Stimulated activated CD4-positive, alpha-beta T cell treated with anti-CD3 and anti-CD28 coated beads, Interleukin-1b, Interleukin-23, amount 100 ng/mL, for 1 hour (primary cell): ENCODE measurements at places on chromosomes 3 and 15.

DNA sequence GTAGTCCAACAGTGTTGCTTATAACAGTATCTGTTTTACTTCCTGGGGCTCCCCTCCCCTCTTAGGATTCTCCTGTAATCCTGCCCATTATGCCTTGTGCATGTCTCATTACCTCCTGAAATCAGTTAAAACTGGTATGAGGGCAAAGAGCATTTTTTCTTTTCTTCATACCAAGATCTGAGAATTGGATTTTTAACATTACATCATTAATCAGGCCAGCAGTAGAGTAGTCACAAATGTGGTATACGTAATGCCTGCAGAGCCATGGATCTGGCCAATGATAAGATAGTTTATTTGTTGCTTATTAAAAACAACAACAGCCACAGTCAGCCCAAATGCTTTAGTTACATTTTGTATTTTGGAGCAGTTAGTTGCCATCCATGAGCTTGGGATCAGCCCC lies 23.2 kb downstream of the ARID3B start:
- DNase-seq = no peak

GRCh38 chr3:155658671-155659261 lies 86.1 kb downstream of the PLCH1 start:
- DNase-seq = no peak

- no peak for DNase-seq
Observed at GRCh38 chr3:151962912-151963311, 89.5 kb downstream of the SUCNR1 start.

DNA sequence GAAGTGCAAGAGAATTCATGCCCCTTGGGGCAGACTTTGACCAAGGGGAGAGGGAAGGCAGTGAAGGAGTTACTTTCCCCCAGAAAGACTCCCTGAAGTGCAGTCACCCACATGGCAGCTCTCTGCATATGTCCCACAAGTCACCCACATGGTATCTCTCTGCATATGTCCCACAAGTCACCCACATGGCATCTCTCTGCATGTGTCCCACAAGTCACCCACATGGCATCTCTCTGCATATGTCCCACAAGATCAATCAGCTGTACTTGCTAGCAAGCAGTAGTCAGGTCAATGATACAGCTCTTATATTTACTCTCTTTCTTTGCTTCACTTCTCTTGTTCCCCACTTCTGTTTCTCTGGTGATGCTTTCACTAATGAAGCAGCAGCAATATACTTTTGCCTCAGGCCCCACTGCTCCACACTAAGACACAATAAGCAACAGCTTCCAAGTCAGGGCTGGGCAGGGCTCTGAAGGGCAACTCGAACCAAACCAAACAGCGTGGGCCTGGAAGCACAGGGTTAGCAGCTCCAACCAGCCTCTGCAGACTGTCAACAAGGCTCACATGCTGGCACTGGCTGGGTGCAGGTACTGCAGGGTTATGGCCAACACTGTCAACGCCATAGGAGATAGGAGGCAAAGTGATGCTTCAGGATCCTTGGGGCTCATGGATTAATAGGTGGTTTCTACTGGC lies 46.7 kb downstream of the THBS1 start:
- DNase-seq = no peak

- DNase-seq = no peak
Observed at GRCh38 chr15:73712107-73712506, 27.9 kb downstream of the CD276 start.

DNA sequence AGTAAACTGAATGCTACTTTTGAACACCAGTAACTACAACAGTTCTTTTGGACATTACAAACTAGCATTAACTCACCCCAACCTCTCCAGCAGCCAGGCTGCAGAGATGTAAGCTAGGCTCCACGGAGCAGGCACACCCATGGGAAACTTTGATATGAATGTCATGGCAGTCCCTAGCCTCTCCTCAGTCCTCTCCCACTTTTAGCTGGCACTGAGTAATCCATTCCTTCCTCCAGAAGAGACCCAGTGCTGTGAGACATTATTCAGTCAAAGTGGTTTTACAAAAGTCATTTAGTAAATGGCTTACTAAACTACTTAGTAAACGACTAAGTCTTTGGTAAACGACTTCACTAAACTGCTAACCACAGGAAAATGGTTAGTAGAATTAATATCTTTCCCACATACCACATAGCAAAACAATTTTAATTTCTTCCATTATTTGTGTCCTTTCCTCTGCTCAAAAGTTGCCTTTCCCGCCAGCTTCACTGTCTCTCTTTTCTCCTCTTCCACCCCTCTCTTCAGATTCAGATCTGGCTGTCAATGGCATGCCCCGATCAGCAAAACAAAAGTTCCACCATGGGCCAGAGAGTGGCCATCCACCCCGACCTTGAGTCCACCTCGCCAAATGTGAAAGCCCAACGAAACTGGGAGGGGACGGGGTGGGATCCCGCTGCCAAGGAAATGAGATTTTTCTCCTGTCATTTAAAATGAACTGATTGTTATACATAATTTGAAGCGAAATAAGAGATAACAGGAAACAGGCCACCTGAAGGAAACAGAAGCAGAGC lies 67.5 kb upstream of the TJP1 start:
- no peak for DNase-seq

- DNase-seq = no peak
Observed at GRCh38 chr3:94349310-94349878, 286.5 kb downstream of the NSUN3 start.

GRCh38 chr3:60192297-60193114 lies 1058.7 kb downstream of the FHIT start:
- DNase-seq = no peak

GRCh38 chr3:72186400-72186855 lies 401.5 kb upstream of the PROK2 start:
- no peak for DNase-seq

DNA sequence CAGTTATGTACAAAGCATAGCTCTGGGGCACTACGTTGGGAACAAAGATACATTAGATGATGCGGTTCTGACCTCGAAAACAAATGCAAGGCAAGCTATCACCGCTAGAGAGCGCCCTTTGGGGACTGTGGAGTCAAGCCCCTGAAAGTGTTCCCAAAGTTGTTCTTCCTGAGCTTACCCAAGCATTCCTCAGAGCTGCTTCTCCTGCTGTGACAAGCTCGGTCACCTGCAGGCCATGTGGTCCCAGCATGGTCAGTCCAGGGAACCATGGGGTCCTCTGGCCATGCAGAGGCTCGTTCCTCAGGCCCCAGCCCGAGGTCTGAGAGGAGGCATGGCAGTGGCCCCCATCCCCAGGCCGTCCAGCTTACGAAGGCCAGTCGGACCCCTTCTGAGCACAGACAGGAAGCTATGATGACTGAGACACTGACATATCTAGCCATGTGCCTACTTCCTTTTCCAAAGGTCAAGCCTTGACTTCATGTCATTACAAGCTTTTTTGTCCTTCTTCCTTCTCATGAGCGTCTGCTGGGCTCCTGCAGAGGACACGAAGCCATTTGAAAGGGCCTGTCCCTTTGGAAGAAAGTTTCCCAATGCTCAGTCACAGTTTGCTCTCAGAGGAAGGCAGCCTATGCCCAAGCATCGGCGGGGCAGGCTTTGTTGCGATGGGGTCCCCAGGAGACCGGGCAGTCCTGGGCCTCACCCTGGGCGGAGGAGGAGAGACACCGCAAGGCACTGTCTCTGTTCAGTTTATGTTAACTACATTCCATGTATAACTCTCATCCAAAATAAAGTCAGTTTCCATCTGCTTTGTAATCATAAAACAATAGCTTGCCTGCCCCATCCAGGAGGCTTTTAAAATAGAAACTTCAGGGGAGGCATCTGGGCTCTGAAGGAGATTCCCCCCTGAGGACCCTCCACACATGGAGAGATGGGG lies 79.3 kb downstream of the ATP10A start:
- DNase-seq = no peak

GRCh38 chr15:80475572-80475971 lies 71.4 kb downstream of the ARNT2 start:
- no peak for DNase-seq

GRCh38 chr15:98257290-98257689 lies 296.8 kb downstream of the ARRDC4 start:
- DNase-seq = no peak

DNA sequence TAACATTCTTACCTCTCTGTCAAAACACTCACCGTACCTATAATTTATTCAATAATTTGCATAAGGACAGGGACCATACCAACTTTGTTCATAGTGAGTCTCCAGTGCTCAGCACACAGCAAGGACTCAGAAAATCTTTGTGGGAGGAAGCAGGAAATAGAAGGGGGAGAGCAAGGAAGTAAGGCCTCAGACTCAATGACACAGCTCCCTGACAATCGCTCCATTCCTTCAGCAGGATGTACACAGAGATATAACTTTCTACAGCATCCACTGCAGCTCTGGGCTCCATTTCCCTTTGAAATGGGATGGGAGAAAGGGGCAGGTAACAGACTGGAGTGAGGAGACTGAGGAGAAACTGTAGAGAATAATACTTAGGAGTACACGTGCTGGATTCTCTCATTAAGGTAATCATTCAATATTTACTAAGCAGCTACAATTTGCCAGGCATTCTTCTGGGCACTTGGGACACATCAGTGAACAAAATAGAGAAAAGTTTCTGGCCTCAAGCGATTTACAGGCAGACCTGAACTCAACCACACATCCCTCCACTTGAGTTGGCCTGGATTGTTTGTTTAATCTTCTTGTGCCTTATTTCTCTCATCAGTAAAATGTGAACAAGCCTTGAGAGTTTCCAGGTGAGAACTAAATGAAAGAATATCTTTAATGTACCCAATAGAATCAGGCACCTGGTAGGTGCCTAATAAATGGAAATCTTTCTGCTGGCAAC lies 330.3 kb upstream of the THBS1 start:
- no peak for DNase-seq

DNA sequence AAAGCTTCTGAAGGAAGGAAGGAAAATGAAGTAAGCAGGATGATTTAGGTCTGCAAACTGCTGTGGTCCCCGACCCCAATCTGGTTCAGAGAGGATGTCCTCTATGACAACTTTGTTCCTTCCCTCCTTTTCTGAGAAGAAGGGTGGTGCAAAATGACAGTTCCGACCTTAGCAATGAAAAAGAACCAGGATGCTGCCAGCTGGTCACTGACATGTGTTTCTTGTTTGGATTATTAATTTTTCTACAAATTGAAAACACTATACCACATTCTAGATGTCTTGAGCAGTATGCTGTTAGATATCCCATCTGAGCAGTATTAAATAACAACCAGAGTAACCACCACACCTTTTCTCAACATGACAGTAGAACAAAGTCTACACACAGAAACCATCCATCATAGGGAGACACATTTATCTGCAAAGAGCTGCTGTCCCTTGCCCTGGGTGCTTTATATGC lies 27.5 kb downstream of the CDCP1 start:
- no peak for DNase-seq

DNA sequence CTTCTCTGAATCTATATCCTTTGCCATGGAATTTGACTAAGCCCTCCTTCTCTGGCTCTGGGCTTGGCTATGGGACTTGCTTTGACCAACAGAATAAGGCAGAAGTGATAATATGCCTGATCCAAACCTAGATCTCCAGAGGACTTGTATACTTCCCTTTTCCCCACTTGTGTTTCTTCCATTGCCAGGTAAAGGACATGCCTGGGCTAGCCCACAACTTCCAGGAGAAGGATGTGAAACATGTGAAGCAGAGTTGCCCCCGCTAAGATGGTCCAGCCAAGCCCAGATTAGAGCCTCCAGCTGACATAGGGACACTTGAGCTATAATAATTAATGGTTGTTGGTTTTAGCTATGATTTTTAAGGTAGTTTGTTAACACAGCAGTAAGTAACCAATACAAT lies 55.1 kb downstream of the FOXB1 start:
- DNase-seq = no peak

- no peak for DNase-seq
Observed at GRCh38 chr15:42138968-42139386, 17.5 kb downstream of the PLA2G4F start.

GRCh38 chr15:90674476-90674875 lies 42.7 kb upstream of the BLM start:
- DNase-seq = no peak

DNA sequence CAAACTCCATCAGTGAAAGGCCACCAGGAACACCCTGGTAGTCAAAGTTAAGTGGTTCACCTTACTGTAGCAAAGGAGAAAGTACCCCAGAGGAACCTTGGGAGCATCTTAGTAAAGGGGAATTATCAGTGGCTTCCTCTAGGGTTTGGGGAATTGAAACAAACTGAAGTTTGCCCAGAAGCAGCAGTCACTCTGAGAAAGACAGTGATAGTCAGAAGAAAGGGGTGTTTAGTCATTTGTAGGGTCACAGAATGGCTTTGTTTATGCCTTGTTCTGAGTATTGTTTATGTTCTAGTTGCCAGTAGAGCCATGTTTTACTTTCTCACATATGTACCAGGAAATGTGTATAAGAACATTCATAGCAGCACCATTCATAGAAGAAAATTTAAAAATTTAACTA lies 93.8 kb downstream of the FHIT start:
- no peak for DNase-seq

- DNase-seq = no peak
Observed at GRCh38 chr15:53911431-53911830, 66.8 kb upstream of the UNC13C start.

DNA sequence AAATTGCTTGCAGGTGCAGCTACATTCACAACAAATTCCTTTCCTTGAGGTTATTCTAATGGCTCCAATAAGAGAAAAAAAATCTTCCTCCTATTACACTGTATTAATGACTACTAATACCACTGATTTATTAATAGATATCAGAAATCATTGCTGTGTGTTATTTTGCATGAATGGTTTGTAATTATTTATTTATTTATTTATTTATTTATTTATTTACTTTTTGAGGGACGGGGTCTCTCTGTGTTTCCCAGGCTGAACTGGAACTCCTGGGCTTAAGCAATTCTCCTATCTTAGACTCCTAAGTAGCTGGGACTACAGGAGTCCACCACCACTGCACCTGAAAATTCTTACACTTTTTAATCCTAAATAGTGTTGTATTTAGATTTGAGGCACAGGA lies 390.4 kb downstream of the SI start:
- DNase-seq = no peak

- DNase-seq = no peak
Observed at GRCh38 chr3:59245859-59246501, 196.2 kb upstream of the CFAP20DC start.

- no peak for DNase-seq
Observed at GRCh38 chr3:124981472-124981871, 46.9 kb upstream of the MUC13 start.

DNA sequence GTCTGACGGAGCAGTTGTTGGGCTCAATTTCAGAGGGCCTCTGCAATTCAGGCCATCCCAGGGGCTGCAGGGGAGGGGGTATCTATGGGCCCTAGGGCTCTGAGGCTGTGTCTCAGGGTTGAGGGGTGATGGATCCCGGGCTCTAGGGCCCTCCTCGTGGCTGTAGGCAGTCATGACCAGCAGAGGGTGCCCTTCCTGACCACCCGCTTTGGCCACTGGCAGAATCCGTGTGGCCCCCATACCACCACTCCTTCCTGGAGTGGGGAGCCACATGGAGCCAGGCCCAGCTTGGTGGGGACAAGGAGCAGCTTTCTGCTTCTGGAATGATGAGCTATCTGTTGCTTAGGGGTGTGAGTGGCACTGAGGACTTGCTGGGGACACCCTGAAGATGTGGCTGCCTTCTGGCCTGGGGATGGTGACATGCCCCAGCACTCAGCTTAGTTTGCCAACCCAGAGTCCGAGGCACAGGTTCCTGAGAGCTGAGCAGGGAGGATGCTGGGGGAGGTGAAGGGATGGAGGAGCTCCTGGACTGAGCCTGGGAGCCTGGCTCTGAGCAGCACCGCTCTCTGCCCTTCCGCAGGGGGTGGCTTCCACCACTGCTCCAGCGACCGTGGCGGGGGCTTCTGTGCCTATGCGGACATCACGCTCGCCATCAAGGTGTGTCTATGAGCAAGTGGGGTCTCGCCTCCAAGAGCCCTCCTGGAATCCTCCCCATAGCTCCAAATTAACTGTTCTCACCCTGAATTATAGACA lies 20.2 kb downstream of the HDAC11 start:
- no peak for DNase-seq
